ENCODE measurements at places on chromosomes 7 and 10.

- DNase-seq = peak; percentile 24
Measured at GRCh38 chr10:14822879-14823755, 14.7 kb downstream of the CDNF start.

GRCh38 chr7:360454-361100 is 70.6 kb downstream of the FOXL3 start:
- peak; percentile 47 for DNase-seq

DNA sequence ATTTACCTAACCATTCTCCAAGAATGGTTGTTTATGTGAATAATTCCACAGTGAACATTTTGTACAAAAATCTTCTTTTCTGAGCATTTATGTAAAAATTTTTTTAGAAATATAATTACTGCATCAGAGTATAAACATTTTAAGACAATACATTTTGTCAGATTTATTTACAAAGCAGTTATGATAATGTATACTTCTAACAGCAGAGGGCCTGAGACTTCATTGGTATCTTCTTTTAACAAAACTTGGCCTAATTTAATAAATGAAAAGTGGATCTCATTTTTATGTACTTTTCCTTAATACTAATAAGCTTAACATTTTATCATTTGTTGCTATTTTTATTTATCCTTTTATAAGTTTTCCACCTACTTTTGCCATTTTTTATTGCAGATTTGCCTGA is 69.4 kb downstream of the HECTD2 start:
- DNase-seq = no peak

GRCh38 chr7:80220022-80220634 is 85.5 kb downstream of the GNAI1 start:
- DNase-seq = no peak

DNA sequence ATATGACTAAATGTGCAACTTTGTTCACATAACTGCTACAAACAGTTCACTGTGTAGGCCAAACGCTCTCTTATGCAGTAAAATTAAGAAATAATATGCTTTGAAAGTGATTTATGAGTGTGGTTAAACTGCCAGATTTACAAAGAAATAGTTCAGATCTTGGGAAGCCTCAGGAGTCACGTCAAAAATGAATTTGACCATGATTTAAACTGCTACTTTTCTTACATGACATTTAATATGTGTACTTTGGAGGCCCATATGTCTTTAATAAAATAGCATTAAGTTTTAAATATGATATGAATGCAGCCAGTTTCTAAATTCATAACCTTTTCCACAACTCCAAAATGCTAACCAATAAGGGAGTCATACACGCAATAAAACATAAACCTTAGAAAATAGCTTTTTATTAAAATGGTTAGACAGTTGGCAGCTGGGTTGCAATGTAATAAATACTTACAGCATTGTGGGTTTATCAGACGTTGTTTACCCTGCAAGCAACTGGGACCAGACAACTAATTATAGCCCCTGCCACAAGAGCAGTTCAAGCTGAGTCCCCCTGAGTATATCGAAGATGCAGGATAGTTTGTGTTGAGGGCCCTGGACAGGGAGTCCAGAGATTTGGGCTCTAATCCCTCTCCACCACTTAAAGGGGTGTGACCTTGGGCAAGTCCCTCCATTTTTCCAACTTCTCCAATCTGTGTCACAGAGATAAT is 640.4 kb downstream of the LRMDA start:
- no peak for DNase-seq

GRCh38 chr7:148622887-148623585 is 32.5 kb downstream of the C7orf33 start:
- DNase-seq = no peak

GRCh38 chr7:98387544-98388226 is 13.2 kb downstream of the BAIAP2L1 start:
- DNase-seq = no peak

DNA sequence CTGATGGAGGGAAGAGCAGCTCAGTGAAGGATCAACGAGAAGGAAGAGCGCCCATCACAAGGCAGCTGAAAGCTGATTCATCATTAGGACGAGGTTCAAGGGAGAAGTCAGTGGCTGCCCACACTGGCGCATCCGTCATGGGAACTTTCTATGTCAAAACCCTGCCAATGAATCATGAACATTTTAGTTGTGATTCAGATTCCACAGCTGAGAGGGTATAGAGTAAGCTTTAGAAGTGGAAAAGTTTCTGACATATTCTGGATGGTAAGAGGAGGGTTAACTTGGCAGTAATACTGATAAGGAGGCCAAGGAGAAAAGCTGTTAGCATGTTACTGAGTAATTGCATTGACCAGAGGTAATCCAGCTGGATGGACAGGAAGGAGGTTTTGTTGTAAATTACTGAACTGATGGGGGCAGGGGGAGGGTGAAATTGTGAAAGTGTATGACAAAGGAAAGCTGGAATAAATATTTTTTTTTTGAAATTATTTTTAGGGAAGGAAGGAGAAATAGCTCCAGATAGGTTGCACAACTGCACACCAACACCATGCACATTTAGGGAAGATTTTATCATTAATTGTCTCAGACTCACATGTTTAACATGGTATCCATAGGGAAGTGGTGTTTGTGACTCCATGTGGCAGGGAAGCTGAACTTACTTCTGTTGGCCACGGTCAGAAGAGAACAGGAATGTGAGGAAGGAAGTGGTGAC is 78.3 kb upstream of the NRP1 start:
- DNase-seq = no peak

GRCh38 chr7:105315357-105315756 is 73.4 kb downstream of the SRPK2 start:
- no peak for DNase-seq

- DNase-seq = no peak
Measured at GRCh38 chr10:79402625-79402946, 42.8 kb downstream of the ZCCHC24 start.

DNA sequence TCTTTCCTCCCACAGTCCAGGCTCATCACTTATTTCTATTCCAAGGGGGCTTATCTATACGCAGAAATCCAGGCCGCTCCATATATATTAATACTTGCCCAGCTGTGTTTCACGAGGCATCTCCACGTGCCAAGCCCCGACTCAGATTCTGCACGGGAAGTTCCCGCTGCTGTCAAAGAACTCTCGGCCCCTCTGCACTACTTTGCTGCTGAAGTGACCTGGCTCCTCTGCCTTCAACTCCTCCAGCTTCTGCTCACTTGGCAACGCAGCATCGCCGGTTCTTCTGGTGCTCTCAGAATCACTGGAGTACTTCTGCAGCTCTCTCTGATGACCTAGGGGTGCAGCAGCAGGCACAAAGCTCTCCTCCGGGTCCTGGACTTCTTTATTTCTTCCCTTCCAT is 9.7 kb upstream of the CHST12 start:
- DNase-seq = no peak

DNA sequence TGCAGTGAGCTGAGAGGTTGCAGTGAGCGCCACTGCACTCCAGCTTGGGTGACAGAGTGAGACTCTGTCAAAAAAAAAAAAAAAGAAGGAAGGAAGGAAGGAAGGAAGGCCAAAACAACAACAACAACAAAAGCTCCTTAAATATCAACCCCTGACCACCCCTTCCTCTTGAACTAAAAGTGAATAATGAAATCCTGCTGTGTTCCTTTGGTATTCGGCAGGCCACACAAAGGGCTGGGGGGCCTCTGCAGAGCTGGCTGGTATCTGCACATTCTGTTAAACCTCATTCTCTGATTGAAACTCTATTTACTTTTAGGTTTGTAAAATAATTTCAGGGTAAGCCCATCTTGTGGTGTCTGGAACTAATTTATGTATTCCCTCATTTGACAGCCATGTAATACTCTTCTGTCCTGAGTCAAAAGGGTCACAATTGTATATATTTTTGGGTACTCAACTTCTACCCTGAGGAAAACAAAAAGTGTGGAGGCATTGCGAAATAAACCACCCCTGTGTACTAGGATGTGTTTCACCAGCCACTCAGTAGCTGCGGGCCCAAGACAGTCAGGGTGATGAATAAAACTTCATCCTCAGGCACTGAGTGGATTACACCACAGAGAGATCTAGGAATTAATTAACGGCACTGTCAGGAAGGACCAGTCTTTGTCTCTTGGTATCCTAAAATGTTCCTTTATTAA is 446.4 kb upstream of the PFKP start:
- no peak for DNase-seq

DNA sequence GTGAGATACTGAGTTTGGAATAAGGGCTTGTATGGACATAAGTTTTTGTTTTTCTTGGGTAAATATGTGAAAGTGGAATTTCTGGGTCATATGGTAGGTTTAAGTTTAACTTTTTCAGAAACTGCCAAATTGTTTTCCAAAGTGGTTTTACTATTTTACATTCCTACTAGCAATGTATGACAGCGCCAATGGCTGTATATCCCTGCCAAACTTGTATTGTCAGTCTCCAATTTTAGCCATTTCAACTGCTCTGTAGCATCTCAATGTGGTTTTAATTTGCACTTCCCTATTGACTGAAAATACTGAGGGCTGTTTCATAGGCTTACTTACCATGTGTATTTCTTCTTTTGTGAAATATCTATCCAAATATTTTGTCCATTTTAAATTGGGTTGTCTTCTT is 90.5 kb upstream of the ZNF32 start:
- DNase-seq = no peak

DNA sequence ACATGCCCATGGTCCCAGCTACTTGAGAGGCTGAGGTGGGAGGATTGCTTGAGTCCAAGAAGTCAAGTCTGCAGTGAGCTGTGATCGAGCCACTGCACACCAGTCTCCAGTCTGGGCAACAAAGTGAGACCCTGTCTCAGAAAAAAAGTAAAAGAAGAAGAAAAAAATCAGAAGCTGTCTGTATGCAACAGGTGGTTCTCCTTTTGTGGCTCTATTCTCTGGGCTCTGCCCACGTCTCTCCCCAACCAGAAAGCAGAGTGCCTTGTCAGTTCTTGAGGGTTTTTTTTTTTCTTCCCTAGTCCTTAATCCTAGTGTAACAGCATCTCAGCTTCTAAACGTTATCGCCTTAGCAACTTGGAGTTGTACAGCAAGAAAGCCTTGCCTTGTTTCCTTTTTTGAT is 89.5 kb downstream of the PRKCQ start:
- no peak for DNase-seq

GRCh38 chr7:35599645-35600044 is 95.3 kb downstream of the HERPUD2 start:
- no peak for DNase-seq

- DNase-seq = no peak
Measured at GRCh38 chr7:47104206-47104549, 477.7 kb downstream of the TNS3 start.

GRCh38 chr7:123695944-123696677 is 40.4 kb downstream of the LMOD2 start:
- no peak for DNase-seq

GRCh38 chr10:14358886-14359573 is 28.3 kb upstream of the FRMD4A start:
- DNase-seq = no peak

- no peak for DNase-seq
Measured at GRCh38 chr7:39186671-39187070, 209.0 kb downstream of the POU6F2 start.

- DNase-seq = no peak
Measured at GRCh38 chr10:123150271-123150985, 2.5 kb downstream of the HMX2 start.

DNA sequence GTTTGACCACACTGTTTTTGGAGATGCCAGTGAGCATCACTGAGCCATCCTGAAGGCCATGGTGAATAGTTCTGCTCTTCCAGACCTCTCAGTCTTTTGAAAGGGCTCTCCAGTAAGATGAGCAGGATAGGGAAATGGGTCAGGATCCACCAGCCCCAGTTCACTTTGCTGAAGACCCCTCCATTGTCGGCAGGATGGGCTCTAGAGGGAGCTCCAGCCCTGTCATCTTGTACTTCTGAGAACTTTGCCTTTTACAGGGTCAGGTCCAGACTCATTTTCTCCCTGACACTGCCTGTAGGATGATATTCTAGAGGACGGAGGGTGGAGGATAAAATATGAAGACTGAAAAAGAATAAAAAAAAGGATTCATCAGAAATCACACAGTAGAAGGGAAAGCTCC is 13.1 kb downstream of the LHFPL3 start:
- no peak for DNase-seq

GRCh38 chr7:76357475-76358010 is 1.2 kb downstream of the YWHAG start:
- DNase-seq = no peak

- DNase-seq = no peak
Measured at GRCh38 chr7:122068046-122068445, 76.0 kb downstream of the AASS start.

DNA sequence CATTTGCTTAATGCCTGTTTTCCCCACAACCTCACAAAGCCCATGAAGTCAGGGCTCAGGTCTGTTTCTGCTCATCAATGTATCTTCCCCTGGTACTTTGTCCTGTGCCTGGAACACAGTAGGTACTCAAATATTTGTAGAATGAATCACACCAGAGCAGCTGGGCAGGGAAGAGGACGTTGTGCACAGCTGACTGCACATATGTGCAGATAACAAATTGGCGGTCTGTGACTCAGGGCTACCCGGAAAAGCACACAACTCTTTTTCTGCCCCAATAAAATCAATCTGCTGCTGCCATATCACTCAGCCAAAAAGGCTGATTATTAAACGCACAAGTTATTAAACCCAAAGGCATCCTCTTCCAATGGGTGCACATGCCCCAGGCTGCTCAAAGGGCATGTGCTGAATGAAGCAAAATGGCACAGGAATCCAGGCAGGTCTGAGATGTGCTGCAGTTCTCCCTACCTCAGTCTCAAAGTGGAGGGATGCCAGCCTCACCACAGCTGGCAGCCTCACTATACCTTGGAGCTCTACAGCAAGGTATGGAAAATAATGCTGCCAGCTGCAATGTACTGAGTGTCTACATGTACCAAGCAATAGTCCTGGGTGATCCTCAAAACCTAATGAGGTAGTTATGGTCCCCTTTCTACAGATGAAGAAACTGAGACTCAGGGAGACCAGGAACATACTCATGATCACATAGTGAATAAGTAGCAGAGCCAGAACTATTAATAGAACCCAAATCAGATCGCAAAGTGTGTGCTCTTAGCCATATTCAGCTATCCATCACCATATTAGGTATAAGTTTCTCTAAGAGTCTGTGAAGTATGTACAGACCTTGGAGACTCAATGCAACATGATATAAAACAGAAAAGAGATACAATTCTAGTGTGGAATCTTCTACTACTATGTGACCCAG is 43.4 kb downstream of the SORBS1 start:
- DNase-seq = no peak

All from stimulated activated CD4-positive, alpha-beta T cell treated with anti-CD3 and anti-CD28 coated beads, Interleukin-12 subunit alpha, Interleukin-12 subunit beta, amount 100 ng/mL, for 4 hours (primary cell).